ENCODE measurements at places on chromosomes 13 and 19.

DNA sequence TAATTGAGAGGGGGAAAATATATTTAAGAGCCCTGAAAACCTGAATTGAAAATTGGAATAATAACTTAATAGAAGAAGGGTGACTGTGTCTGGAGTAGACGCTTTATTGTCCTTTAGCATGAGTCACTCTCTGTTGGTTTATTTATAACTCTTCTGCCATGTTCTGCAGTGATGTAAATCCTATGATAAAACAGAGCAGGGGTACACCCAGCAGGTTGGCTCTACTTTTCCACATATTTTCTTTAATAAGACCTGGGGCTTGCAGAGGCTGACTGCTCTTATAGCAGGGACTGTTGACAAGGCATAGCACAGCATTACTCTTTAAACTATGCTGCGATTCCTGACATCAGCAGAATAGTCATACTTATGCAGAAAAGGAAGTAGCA, 389.9 kb upstream of the PCDH9 start:
- no peak for DNase-seq

GRCh38 chr19:12680034-12680433, 1.6 kb downstream of the DHPS start:
- DNase-seq = no peak

DNA sequence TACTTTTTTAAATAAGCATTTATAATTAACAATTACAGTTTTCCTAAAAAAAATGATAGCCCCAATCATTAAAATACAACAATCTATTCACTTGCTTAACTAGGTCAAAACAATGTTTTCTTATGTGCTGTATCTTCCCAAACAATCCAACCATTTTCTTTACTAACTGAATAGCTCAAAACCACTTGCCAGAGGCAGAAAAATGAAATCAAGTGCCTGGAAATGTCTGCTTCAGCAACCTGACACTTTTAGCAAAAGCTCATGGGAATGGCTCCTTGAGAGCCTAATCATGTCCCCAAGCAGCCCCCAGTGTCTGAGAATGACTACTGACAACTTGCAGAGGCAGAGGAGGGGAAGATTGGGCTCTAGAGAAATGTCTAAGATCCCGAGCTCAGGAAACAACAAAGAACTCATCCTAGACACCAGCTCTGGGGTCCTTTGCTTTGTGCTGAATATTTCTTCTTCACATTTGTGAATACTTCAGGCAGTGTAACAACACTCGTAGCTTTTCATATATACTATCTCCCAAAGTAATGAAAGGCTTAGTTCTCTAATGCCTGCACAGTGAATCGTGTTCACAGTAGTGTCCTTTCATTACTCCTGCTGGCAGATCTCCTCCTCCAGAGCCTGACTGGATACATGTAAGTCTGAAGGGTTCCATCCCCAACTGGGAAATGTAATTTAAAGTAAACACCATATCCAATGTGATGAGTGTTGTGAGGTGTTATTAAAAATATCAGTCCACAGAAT, 280.0 kb downstream of the LHFPL6 start:
- no peak for DNase-seq

DNA sequence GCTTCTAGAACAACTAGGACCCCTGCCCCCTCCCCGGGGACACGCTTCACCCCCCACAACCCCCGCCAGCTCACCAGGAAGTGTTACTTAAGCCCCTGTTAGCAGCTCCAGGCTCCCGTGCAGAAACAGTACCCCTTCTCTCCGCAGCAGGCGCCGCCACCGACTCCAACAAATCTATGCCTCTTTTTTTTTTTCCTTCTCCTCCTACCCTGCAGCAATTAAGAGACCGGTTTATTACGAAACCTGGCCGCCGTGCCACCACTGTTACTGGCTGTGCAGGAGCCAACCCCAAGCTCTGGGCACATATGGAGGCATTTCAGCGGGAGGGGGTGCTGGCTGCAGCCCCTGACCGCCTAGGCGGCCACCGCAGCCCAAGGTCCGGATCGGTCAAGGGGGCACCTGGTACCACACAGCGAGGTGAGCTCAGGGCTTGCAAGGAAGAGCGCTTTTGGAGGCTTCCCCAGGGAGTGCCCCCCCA, 2.4 kb downstream of the GADD45B start:
- DNase-seq = no peak

DNA sequence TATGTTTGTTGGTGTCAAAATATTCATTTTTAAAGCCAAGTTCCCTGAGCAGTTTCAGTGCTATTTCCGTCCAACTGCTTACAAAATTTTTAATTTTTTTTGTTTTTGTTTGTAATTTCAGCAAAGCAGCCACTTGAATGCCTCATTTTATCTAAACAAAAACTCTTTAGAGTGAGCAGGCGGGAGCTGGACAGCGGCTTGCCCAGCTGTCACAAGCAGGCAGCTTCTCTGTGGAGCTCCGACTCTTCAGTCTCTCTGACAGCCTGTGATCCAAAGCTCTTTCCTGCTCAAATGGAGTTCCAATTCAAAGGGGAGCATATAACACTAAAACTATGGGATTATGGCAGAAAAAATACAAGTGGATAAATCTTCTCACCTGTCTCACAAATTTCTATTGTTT, 618.3 kb upstream of the PCDH20 start:
- DNase-seq = no peak

GRCh38 chr13:110868720-110869119, 46.1 kb downstream of the ANKRD10 start:
- DNase-seq = no peak

DNA sequence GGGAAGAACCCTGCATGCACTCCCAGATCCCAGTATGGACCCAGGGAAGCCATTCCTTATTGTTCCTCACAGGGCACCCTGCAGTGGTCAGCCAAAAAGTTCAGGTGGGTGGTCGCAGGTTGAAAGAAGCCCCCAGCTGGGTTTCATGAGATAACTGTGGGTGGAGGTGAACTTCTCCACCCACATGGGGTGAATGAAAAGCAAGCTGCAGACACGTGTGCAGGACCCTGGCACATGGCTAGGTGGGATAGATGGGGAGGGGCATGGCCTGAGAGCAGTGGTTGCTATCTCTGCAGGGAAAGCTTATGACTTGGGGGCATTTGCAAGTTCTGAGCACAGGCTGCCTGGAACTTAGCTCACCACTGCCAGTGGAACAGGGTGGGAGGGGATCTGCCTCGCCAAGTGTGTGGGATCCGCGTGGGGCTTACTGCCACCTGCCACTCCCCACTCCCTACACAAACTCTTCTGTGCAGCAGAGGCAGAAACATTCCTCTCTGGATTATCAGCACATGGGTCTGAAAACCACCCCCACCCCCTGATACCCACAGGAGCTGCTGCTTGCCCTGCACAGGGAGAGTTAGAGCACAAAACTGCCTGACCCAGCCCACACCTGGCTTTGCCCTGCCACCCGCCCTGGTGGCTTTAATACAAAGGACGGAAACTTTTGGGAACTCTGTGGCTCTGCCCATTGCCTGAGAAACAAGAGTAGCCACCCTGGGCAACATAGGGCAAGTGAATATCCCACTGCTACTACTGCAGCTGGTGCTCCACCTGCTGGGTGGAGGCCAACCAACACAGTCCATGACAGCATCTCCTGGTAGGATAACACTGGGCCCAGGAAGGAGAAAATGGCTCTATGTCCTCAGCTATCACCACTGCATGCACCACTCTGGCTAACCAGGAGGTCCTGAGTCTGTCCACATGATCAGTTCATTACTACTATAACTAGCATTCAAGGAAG, 24.4 kb downstream of the PLA2G4C start:
- no peak for DNase-seq

- no peak for DNase-seq
Observed at GRCh38 chr13:114023716-114024602, 50.1 kb upstream of the C13orf46 start.

DNA sequence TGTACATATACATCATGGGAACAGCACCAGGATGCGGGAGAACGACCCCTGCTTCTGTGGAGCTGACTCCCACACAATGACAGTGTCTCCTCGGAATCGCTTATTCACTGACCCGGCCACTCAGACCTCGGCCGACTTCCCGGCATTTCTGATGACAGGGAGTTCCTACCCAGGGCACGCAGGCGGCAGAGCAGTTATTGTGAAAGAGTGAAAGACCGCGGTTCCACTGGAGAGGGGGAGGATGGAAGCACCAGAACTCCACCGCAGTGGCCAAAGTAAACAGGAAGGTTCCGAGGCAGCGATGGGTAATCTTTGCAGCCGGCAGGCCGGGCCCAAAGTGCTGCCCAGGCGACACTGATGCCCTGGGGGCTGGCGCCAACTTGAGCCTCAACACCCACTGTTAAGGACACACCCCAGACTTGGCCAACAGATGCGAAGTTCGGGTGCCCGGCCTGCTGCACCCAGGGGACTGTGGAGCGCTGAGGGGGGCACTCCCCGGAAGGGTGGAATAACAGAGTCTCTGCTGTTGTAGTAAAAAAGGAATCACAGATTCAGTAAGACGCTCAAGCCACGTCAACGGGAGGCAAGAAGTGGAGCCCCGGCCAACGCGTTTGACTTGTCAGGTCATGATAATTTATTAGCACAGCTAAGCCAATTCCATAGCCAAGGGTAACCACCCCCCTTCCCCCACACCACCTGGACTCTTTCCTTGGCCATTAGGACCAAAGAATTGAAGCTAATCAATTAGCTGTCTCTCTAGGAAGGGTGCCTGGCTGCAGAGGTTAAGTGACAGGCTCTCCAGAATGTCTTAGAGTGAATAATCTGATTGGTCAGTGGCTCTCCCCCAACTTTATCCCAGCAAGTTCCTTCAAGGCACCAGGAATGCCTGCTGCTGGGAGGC, 5.8 kb downstream of the MLLT1 start:
- DNase-seq = peak; percentile 48

GRCh38 chr19:275000-275399, 16.2 kb downstream of the PLPP2 start:
- DNase-seq = no peak

GRCh38 chr13:59483501-59484145, 680.1 kb downstream of the DIAPH3 start:
- DNase-seq = no peak

DNA sequence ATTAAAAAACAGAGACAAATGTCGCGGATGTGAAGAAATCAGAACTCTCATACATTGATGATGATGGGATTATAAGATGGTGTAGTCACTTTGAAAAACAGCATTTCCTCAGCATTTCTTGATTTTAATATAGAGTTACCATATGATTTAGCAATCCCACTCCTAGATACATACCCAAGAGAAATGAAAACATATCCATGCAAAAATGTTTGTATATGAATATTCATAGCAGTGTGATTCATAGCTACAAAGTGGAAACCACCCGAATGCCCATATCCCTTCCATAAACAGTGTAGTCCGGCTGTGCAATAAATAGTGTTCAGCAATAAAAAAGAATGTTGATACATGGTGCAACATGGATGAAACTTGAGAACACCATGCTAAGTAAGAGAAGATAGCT, 44.6 kb downstream of the DPY19L3 start:
- DNase-seq = no peak

GRCh38 chr13:101785858-101786257, 333.4 kb downstream of the ITGBL1 start:
- DNase-seq = peak; percentile 64

GRCh38 chr19:42461700-42462324, 19.1 kb upstream of the CXCL17 start:
- no peak for DNase-seq

GRCh38 chr13:92575777-92576176, 650.8 kb upstream of the GPC6 start:
- DNase-seq = no peak

DNA sequence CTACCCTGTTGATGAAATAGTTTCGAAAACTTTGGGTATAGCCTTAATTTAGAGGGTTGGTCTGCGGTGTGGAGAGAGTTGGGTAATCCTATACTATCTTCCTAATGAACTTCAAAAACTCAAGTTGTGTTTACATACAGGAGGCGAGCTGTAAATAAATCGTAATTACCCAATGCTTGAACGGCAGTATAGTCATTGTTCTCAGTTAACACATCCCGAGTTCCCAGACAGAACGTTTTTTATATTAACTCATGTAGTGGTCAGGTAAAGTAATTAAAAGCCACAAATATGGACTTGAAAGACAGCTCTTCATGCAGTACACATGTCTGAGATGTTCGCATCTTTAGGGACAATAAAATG, 1.5 kb downstream of the PDS5B start:
- no peak for DNase-seq

DNA sequence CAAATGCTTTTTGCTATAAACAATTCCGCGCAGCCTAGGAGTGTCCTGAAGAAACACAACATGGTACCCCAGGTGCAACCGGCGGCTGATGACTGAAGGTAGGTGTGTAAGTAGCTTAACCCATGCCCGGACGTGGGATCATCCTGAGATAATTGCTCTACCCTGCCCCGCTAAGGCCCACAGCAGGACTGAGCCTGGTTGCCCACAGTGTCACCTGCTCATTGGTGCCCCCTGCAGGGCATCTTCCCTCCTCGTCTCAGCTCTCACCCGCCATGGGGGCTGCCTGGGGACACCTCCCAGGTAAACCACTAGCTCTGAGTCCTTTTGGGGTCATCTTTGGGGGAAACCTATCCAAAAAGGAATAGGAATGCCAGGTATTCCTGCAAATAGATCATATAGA, 22.3 kb downstream of the TMEM161A start:
- DNase-seq = no peak

DNA sequence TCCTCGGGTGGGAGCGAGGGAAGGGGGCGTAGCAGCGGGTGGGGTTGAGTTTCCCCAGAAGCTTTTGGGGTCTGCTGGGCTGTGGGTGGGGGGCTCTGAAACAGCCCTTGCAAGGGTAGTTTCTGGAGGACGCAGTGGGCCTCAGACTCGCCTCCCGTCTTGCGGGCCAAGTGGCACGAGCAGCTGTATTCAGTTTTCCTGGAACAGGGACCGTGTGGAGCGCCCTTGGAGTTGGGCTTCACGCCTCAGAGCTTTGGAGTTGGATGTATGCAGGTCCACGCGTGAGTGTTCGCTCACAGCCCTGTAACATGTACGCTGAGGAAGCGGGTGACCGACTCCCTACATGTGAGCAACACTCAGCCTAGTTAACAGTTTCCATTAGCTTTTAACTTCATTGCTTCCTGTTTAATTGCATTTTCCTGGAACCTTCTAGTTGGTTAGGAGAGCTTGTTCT, 603 bp downstream of the TM9SF2 start:
- DNase-seq = no peak

- no peak for DNase-seq
Observed at GRCh38 chr19:41939861-41940730, 11.8 kb upstream of the ERFL start.

All from NCI-H446 (cell line).